ENCODE measurements at places on chromosomes 4 and X.

DNA sequence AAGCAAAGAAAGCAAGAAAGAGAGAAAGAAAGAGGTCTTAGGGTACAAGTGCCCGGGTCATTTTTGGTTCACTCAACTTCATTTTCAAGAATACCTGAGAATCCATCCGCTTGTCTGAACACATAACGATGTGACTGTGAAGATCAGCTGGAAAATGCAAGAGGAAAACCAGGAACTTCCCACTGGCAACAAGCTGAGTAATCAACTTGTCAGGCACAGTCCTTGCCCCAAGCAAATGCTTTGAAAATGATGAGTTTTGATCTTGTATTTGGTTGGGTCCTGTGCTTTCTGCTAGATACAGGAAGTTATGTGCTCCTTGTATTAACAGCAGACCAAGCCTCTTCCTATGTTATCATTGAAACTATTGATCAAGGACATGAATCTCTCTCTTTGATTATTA is 239.1 kb downstream of the ASMT start:
- no peak for DNase-seq

DNA sequence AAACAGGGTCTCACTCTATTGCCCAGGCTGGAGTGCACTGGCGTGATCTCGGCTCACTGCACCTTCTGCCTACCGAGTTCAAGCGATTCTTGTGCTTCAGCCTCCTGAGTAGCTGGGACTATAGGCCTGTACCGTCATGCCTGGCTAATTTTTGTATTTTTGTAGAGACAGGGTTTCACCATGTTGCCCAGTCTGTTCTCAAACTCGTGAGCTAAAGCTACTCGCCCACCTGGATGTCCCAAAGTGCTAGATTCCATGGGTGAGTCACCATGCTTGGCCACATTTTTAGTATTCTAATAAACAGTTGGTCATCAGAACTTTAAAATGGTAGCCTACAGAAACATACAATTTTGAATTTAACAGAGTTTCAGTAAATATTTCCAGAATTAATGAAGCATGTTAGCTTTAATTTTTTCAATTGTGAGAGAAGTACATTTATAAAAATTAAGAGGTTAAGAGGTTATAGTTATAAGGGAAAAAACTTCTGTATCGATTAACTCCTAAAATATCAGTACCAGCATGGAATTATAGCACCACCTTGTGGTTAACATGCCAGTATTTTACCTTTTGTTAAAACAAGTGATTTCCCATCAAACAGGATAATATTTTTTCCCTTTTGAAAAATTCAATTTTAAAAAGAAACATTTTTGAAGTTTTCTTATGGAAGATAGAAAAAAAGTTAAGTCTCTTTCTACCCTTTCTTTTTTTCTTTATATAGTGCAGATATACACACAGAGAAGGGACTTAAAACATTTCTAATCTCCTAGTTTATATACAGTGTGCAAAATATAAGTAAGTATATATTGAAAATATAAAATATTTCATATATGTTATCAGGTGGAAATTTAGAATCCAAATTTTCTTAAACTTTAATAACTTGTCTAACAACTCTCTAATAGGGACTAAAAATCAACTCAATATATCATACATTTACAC is 35.4 kb downstream of the CEP44 start:
- no peak for DNase-seq

DNA sequence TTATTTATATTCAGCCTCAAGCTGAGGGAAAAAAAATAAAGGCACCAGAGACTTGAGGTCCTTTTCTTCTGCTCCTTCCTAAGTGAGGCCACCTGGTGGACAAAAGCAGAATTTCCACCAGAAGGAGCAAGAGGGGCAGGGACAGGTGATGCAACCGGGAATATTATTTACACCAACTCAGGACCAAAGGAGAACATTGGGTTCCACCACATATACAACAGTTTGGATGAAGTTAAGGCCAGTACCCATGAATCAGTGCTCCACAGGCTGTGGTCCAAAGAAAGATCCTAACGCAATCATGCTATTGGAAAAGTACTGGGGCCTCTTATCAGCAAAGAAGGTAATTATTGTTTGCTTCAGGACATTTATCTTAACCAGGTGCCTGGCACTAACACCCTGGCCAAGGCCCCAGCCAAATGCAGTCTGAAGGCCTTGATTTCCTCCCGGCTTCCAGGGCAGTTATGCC is 57.4 kb downstream of the TSC22D3 start:
- DNase-seq, result no peak

DNA sequence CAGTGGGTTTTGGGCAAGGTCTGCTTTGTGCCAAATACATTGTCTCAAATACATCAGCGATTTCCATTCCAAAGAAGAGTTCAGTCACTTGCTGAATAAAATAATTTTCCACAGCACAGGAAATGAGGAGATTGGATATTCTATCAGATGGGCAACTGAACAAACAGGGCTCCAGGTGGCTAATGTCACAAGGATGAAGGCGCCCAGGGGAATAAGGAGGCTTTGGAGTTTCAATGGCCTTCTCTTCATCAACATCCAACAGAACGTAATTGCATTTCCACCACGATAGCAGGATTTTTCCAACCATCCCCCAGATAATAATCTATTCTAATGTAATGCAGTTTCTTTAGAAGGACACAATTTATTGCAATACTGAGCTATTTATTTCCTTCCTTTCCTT is 104.7 kb upstream of the KLHL13 start:
- DNase-seq, result no peak

- DNase-seq, result no peak
Observed at GRCh38 chr4:104093247-104093646, 373.5 kb upstream of the TACR3 start.

DNA sequence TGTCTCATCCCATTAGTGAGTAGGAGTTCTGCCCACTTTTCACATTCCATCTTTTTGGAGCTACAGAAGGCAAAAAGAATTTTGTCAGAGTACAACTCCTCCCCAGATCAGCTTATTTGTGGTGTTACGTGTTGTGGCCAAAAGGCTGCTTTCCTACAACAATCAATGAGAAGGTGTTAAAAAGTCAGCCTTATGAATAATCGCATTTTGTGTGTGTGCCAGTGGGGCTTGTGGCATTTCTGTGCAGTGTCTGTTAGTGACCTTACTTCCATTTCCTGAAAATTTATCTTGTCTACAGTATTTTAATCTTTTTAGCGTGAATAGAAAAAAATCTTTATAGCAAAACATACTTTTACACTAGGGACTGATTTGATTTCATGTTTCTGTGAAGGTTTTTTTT is 458.3 kb upstream of the LCORL start:
- DNase-seq, result no peak

DNA sequence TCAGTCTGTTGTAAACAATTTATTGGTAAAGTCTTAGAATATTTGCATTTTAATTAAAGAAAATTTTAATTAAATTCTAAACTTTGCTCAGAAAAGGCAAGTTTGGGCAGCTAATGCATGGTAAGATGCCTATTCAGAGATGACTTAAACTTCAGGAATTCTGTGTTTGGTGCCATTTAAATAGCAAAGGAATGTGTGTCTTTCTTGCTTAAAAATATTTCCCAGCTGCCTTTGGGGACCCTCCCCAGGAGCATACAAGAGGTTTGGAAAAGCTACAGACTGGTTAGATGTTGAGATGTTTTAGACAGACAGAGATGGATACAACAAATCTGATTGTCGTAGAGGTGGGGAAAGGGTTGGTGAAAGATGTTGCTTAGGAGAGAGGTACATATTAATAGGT is 36.5 kb downstream of the AFF2 start:
- no peak for DNase-seq

DNA sequence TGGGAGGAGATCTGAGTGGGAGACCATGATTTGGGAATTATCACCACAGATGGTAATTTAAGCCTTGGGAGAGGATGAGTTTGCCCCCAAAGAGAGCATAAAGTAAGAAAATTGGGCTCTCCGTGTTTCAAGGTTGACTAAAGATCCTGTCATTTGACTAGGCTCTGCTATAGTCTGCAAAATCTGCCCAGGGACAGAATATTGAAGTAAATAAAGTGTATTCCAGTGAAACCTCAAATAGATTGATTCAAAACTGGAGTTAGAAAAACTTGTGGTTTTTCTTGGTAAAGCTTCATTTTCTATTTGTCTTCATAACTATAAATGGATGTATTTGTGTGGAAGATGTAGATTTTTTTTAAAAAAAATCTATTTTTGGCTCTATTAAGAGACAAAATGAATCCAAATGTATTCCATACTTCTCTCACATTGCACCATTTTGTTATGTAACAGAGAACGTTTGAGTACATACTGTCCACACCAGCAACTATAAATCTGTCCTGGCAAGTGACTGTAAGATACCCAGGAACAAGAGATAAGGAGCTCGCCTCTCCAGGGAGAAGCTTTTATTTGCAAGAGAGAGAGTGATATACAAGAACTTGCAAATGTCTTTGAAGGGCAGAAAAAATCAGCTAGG is 170.2 kb downstream of the CBR4 start:
- no peak for DNase-seq

- no peak for DNase-seq
Observed at GRCh38 chrX:9668537-9668936, 97.1 kb downstream of the GPR143 start.

GRCh38 chr4:171812665-171813525 is at the start of gene GALNTL6:
GALNTL6 (plus strand) TSS chr4:171813404.
- DNase-seq, result no peak

GRCh38 chr4:66475596-66475995 is 805.3 kb upstream of the EPHA5 start:
- no peak for DNase-seq

DNA sequence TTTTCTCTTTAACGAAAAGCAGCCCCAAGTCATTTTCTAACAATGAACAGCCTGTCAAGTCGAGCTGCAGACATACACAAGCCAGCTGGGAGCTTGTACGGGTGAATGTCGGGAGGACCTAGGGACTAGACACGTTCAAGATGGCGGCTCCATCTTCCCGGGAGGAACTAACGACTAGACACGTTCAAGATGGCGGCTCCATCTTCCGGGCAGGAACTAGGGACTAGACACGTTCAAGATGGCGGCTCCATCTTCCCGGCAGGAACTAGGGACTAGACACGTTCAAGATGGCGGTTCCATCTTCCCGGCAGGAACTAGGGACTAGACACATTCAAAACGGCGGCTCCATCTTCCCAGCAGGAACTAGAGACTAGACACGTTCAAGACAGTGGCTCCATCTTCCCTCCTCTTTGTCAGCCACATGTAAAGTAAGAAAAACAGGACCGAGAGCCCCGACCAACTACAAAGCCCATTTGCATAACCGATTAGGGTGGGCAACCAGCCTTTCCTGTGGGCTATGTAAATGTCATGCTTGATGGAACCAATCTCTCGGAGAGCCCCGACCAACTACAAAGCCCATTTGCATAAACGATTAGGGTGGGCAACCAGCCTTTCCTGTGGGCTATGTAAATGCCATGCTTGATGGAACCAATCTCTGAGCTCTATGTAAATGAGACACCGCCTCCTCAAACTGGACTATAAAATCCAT is 175.5 kb downstream of the DHRSX start:
- DNase-seq, result no peak

GRCh38 chr4:29852537-29852936 is 867.6 kb upstream of the PCDH7 start:
- no peak for DNase-seq

DNA sequence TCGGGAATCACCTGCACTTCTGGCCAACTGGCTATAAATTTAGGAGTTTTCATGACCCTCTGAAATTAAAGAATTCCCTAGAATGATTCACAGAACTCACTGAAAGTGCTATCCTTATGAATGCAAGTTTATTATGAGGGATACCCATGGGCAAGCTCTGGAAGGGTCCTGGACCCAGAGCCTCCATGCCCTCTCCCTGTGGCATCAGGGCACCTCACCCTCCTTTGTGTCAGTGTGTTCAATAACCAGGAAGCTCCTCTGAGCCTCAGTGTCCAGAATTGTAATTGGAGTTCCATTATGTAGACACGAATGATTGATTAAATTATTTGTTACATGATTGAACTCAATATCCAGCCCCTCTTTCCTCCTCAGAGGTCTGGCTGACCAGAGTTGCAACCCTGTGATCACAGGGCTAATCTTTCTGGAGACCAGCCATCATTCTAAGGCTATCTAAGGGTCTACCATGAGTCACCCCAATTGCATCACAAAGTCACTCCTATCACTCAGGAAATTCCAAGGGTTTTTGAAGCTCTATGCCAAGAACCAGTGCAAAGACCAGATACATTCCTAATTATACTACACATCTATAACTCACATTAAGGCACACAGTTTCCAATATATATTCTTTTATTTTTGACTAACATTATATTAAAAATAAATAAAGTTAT is 8.9 kb downstream of the ANXA3 start:
- no peak for DNase-seq

GRCh38 chrX:48794911-48795515 is 6.9 kb upstream of the HDAC6 start:
- DNase-seq, result no peak

GRCh38 chr4:62914758-62915157 is 1494.5 kb downstream of the TECRL start:
- DNase-seq, result no peak

- DNase-seq, result no peak
Observed at GRCh38 chr4:78634011-78634664, 82.6 kb downstream of the ANXA3 start.

GRCh38 chr4:87965501-87965975 is 10.0 kb upstream of the SPP1 start:
- no peak for DNase-seq

GRCh38 chr4:168153596-168154440 is 61.5 kb downstream of the ANXA10 start:
- no peak for DNase-seq

DNA sequence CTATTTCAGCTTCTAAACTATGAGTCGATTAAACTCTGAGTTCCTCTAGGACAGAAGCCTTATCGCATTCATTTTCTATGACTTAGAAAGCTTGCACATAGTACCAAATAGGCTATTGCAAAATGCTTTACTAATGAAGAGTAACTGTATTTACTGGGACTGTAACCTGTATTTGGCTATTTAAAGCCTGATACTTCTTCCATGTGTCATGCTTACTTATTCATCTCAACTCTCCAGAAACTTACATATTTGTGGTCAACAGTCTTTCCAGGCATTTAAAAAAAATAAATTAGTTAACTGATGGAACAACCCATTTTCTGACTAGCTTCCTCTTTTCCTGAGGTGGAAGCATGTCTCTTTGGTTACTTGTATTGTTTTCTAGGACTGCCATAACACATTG is 467.9 kb downstream of the PCDH11X start:
- no peak for DNase-seq

- no peak for DNase-seq
Observed at GRCh38 chr4:144710526-144710912, 64.6 kb downstream of the HHIP start.

All from GM19239 (cell line).